Activated T-helper 9 cell treated with anti-CD3 and anti-CD28 coated beads, Interleukin-2, amount 50 U/mL, for 16 hours (primary cell): ENCODE measurements at places on chromosomes 5 and 9.

DNA sequence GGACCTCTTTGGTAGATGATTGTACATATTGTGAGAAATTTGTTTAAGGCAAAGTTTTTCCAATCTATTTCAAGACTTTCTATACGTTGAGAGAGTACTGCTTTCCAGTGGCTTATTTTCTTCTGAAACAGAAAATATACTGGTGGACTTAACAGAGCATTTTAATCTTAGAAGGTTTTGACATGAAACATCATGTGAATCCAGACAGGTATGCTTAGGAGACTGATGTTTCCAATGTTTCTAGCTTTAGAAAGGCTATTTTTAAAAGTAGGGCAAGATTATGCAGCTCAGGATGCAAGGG lies 71.0 kb downstream of the PIK3R1 start:
- DNase-seq: no peak

- DNase-seq: no peak
Observed at GRCh38 chr5:160023908-160024630, 15.1 kb downstream of the TTC1 start.

GRCh38 chr5:106964132-106964531 lies 706.6 kb downstream of the EFNA5 start:
- no peak for DNase-seq

DNA sequence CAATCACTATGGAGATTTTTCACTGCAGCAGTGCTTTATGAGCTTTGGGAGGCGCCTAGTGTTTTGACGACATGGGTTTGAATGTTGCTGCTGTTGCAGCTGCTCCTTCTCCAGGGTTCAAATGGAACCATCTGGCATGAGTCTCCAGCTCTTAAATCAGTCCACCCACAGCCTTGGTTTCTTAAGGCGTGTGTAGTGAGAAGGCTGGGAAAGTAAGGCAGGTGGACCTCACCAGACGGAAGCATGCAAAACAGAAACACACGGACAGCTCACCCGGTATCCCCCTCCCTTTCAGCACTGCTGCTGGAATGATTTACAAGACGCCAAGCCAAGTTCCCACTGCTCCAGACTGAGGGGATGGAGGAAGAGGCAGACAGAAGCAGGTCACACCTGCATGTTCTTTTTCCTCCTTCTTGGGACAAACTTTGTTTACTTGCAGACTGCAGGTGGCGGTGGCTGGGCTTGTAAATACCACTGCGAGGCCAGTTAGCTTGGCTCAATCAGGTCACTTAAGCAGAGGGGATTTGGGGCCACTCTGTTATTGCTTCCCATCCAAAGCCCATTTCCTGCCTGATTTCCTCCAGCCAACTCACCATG lies 47.4 kb downstream of the ADAM19 start:
- DNase-seq: no peak

- DNase-seq: no peak
Observed at GRCh38 chr5:73431204-73431851, 17.2 kb downstream of the FOXD1 start.

DNA sequence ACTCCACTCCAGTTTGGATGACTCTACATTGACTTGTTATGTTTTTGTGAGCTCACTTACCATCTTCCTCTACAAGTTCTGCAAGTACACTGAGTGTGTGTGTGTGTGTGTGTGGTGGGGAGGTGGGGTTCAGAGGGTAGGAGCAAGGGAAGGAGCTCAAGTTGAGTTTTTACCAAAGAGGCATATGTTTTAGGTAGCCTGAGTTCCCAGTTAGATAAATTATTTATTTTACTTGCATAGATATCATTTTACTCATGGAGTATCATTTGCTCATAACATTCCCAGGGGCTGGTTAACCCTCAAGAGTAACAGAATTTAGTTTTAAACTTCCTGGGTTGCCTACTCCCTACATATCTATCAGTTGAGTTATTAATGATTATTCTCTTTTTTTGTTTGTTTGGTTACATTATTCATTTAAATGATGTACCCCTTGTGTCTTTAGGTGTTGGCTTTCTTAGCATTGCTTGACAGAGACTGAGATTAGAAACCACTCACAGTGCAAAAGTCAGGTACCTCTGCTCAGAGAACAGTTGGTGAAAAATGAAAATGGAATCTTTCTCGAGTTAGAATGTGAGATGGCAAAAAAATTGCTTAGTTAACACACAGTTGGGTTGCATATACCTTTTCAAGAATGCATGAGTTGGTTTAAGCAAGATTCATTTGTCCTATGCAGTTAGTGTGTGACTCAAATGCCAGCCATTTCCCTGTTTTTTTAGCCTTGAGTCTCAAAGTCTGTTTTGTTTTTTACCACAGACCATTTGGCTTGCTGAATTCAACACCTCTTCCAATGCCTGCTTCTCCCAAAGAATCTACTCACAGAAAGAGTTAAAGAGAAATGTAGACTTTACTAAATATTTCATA lies 29.2 kb downstream of the TNFSF8 start:
- no peak for DNase-seq

DNA sequence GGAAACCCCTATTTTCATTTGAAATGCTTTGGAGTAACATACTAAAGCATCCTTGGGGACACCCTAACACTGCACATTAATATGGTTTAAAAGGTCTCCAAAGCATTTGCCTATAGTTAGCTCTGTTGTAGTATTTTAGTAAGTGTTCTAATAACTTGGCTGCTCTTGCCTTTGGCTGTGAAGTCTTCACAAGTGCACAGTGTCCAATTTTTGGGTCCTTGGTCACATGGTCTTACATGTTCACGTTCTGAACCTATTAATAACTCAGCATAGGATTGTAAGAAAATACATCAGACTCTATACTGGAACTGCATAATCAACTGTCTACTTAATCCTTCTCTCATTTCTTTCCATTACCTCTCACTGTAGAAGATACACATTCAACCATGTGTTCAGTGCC lies 17.4 kb downstream of the ADAMTS19 start:
- DNase-seq: no peak

DNA sequence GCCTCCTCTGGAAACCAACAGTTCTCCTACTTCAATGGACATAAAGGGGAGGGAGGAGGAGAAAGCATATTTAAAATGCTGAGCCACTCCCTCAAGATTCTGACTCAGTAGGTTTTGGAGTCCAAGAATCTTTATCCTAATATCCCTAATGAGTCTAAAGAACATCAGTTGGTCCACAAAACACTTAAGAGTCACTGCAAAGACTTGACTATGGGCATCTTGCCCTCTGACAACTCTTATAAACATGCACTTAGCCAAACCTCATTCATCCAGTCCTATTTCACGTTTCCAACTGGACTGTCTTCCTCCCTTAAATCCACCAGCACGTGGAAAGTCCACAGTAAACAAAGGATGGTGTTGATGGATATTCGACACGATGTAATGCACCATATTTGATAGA lies 172.5 kb downstream of the FAM114A2 start:
- no peak for DNase-seq

DNA sequence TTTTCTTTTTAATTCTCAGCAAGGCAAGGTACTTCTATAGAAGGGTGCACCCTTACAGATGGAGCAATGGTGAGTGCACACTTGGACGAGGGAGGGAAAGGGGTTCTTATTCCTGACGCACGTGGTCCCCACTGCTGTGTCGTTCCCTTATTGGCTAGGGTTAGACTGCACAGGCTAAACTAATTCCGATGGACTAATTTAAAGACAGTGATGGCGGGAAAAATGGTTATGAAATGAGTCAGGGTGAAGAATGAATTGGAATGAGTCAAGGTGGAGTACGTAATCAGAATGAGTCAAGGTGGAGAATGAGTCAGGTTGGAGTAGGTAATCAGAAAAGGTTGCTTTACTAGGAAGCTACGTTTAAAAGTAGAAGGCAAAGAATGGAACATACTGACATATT lies 2.1 kb upstream of the HMGCS1 start:
- DNase-seq: peak; percentile 8

- DNase-seq: no peak
Observed at GRCh38 chr9:82488313-82489200, 500.0 kb downstream of the SPATA31D1 start.

DNA sequence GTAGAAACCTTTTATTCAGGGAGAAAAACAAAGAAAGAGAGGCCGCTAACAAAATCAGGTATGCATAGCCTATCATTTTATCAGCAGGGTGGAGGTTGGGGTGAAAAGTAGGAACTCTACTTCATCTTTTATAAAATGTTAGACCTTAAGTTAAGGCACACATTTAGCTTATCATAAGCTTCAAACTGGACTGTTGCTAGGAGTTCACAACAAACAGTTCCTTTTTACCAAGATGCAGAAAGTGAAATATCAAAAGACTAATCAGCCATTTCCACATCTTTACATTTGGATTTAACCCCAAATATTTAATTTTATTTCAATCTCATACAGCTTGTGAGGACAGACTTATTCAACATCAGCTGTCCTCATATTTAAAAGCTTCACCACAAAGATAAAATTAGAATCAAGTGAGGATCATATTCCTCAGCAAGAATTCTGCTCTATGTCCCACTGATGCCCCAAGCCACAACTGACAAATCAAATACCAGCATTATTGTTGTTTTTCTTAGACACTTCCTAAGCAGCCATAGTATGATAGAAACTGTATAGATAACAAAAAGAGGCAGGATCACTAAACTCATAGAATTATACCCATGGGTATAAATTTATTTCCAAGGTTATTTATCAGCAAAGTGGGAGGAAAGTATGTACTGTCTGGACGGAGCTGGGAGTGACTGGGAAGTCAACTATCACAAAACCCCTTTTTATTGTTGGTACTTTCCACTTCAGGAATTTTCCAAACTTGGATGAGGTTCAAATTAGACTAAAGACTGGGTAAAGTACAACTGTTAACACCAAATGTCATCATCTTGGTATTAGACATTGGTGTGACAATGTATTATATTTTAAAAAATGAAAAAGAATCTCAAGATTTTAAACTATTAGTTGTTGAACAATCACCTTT lies 29.9 kb upstream of the MYOT start:
- no peak for DNase-seq

GRCh38 chr5:33662722-33663427 lies 222.1 kb downstream of the TARS1 start:
- no peak for DNase-seq

GRCh38 chr9:127801955-127802575 lies 617 bp upstream of the FPGS start:
- DNase-seq: no peak

DNA sequence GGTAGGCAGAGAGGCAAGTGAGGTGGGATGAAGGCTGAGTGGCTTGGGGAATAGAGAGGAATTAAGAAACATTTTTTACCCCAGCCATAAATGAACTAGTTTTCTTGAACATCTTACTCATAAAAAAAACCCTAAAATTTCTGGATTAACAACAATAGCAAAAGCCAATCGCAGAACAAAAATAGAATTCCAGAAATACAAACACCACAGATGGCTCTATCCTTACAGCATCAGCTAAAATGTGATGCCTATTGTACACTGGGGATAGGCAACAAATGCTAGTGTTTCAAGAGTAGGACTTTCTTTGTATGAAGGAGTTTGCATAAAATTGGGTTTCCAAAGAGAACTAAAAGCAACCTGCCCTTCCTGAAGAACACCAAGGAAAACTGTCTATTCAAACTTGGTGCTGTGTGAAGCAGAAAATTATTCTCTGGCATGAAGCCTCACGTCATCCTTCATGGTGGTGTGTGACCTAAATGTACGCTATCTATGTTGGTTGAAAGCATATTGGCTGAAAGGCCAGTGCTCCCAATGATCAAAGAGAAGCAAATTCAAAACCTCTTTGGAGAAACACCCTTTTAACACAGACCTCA lies 82.9 kb downstream of the JAKMIP2 start:
- DNase-seq: no peak

- peak; percentile 85 for DNase-seq
Observed at GRCh38 chr5:139273572-139274289, 19.8 kb upstream of the MATR3 start.

- DNase-seq: no peak
Observed at GRCh38 chr9:110092792-110093191, 115.2 kb downstream of the C9orf152 start.

DNA sequence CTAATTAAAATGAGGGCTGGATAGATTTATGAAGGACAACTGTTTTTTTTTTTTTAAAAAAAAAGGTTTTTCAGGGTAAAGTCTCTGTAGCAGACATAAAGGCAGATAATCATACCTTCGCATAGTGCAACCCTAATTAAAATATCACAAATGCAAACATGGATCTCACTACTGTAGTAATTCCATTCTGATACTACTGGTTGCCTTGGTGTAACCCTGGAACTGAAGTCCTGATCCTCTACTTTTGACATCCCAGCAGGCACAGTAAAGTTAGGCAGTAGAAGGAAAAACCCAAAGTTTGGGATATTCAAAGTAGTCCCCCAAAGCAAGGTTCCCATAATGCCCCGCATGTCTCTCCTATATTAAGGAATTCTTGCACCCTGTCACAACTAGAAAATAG lies 19.6 kb downstream of the RFX3 start:
- no peak for DNase-seq

DNA sequence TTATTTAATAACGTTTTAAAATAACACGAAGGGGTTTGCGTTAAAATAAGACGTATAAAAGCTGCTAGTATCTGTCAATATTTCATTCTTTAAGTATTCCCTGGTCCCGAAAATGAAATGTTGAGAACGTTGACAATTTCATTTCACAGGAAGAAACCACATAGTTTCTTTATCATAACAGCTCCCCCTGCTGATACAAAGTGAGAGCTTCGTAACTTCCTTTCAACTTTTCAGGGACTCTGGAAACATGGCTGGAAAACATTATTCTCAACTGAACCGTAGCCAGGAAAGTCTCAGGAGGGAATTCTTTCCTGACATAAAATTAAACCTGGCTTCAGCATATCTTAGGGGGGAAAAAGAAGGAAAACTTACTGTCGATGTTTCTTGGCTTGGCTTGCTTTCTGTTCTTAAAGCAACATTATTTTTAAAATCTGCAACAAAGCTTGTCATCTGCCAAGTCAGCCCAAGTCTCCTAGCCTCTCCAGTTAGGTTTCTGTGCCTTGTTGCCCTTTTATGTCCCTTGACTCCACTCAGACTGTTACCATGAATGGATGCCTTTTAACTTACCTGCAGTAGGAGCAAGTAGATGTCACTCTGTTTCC lies 122.9 kb upstream of the DAB2 start:
- no peak for DNase-seq

- DNase-seq: no peak
Observed at GRCh38 chr5:137340881-137341280, 158.2 kb downstream of the SPOCK1 start.

GRCh38 chr5:85670417-85670816 lies 947.3 kb upstream of the COX7C start:
- no peak for DNase-seq

GRCh38 chr5:83400241-83400640 lies 71.3 kb upstream of the VCAN start:
- DNase-seq: no peak

- no peak for DNase-seq
Observed at GRCh38 chr5:141701360-141702119, 19.5 kb upstream of the ARAP3 start.

GRCh38 chr5:166004006-166004405 lies 2287.4 kb upstream of the WWC1 start:
- DNase-seq: no peak

DNA sequence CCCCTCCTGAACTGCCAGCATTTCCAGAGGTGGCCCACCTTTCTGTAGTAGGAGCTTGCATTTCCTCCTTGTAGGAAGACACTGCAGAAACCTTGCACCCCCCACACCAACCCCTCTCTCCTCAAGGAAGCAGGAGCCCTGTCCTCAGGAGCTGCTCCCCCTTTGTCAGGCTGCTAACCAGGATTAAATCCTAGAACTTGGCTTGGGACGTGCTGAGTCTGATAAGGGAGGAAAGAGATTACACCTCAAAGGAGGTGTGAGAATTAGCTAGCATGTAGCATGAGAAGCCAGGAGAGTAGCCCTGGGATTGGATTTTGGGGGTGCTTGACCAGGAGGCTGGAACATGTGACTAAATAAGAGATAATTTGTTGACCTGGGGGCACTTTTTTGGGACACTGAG lies 119.8 kb upstream of the ALDH1B1 start:
- no peak for DNase-seq

GRCh38 chr9:84804951-84805694 lies 135.6 kb downstream of the NTRK2 start:
- no peak for DNase-seq
